ENCODE measurements at places on chromosomes 12 and 14.

- DNase-seq = no peak
These were observed 81.3 kb downstream of the VEZT start for GRCh38 chr12:95298916-95299315.

GRCh38 chr12:16610743-16611142 lies 4.8 kb upstream of the LMO3 start:
- no peak for DNase-seq

DNA sequence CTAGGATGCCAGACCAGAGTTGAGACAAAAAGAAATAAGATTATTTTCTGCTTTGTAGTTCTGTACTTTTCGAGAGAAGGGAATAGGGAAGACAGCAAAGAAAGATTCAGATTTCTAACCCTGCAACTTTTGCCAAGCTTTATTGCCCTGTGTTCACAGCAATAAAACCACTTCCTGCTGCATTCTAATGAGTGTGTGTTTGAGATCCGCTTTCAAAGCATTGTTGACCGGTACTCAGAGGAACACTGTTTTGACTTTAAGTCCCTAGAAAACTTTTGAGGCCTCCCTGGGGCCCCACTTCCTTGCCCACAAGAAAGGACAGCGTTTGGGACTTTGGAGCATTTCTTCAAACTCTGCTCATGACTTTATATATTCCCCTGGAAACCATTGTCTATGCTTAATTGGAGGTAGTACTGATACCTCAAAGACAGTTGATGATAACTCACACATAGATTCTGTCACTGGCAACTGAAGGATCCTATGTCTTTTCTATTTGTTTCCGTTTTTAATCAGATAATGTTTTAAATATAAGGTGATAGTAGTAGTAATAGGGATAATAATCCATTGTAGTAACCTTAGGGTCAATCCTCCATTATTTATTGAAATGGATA lies 1.3 kb downstream of the RNASE6 start:
- peak; percentile 30 for DNase-seq

GRCh38 chr14:101603096-101603495 lies 41.8 kb downstream of the DIO3 start:
- no peak for DNase-seq
